ENCODE measurements at places on chromosomes 7 and 10.

DNA sequence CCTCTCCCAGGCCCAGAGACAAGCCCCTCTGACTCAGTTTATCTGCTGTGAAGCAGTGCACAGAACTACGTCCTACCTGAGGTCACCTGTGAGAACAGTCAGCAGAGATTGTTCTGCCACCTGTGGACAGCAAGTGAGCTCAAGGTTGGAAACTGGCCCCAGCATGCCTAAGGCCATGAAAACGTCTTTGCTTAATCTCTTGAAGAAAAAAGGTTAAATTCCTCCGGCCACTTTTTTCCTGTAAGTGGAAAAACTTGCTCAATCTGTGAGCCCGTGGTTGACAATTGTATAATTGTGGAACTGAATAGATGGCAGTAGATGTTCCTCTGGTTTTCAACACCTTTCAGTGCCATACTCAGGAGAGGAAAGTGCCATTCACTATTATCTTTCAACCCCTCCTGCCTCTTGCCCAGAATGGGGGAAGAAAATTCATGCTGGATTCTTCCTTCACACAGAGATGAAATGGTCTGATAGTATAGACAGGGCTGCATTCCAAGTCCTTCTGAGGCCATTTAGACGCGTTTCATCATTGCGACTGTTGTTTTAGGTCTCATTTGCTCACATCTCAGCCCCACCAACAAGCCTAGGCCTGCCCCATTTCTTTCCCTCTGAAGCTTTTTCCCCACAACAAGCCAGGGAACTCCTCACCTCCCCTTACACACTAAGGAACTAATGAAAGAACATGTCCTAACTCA lies 292.9 kb downstream of the FZD1 start:
- no peak for DNase-seq

DNA sequence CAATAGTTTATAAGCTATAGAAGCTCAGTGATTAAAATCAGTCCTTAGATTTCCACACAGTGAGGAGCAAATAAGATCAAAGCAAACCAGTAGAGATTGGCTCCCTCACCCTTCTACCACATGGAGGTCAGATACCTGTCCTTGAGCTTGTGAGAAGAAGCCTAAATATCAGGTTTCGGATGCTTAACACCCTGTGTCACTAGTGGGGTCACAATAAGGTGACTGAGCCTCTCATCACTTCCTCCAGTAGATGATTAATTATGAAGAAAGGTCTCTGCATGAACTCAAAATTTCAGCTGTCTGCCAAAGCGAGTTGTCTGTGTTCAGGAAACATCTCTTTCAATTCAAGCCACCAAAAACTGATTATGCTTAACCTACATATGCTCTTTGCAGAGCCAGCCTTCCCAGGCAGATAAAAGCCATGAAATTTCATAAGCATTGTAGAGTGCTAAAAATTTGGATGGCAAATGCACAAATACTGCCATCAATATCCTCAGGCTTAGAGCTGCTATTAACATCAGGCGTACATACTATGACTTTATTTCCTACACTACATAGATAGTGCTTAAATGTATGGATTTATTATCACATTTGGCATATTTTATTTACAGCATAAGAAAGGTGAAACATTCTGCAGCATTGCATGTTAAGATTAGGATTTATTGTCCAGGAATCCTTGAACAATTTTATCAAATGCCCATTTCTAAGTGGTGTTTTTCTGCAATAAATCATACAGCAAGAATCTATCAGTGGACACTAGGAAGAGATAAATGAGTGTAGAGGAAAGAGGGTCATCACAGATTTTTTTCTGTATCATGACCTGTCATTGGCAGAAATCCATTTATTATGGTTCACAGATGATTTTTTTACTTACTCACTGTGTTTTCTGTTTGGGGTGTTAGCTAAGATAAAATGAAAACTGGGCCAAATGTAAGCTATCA lies 285.1 kb upstream of the SP8 start:
- DNase-seq, result no peak

DNA sequence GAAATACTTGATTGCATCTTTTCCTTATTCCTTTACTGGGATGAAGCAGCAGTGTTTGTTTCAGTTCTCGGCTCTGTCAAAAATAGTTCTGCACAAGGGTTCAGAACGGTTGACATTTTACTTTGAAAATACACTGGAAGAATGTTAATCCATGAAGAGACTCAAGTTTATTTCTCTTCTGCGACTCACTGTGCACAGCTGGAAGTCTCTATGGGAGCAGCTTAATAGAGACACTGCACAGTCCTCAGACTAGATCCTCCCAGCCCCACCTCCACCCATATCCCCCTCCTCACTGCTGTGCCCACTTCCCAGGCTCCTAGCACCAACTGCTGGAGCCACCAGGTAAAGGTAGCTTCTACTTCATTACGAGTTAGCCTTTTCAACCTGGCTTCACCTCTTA lies 517.8 kb downstream of the GRID1 start:
- DNase-seq, result no peak

- DNase-seq, result no peak
Observed at GRCh38 chr7:138077809-138078208, 1.6 kb downstream of the AKR1D1 start.

DNA sequence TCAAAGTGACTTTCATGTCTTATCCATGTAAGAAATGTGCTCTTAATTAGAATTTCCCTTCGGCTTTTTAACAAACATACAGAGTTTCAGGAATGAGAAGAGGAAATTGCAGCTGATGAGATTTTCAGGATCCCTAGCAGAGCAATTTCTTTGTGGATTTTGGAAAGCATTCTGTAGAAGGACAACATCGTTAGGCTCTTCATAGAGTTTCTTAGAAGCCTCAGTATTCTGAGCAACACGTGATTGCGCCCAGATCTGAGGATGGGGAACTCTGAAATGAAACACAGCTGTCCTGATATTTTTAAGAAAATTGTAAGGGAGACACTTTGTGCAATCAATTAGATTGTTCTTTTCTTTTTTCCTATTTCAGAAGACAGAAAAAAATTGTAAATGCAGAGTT lies 85.8 kb downstream of the LHFPL3 start:
- DNase-seq, result no peak

DNA sequence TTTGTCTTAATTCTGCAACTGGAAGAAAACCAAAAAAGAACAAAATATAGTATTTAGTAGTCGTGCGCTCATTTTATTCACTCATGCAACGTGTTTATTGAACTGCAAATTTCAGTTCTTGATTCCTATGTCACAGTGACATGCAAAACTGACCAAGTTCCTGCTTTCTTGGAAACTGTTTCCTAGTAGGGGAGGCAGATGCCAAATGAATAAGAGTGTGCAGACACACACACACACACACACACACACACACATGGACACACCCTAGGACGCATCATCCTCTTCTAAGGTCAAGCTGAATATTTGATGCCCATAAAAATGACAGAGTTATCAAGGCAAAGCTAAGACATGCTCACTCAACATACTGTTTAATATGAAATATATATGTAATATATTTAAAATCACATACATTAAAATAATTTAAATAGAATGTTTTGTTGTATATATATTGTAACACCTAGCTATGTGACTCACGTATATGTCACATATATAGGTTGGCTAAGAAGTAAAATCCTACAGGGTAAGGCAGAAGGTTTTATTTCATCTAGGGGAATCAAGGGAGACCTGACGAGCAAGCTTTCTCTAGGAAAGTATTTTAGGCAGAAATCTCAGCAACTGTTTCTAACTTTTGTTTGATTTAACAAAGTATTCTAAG lies 79.6 kb downstream of the SVIL start:
- DNase-seq, result no peak

DNA sequence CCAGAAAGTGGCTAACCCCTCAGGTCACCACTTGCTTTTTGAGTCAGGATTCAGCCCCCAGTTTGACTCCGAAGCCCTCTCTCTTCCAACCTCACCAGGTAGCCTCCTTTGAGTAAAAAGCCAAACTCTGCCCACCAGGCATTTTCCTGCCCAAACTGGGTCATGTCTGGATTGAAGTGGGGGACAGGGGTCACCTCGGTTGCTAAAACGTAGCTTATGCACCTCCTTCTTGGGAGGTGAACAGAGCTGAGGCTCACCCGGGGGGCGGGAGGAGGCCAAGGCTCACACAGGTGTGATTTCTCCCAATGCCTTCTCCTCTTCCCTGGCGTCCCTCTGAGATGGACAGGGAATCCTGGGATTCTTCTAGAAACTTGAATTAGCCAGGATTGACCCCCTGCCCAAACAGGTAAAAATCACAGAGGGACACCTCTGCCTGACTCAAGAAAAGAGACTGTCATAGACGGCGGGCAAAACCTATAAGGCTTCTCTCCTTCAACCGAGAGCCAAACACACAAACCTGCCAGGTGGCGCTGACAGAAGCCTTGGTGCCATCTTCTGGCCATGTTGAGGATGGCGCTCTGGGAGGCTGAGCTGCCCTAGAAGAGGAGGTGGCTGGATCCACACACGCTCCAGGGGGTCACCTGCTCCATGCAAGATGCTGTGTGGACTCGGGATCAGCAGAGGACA lies 51.6 kb downstream of the PRLHR start:
- DNase-seq, result peak; percentile 64

DNA sequence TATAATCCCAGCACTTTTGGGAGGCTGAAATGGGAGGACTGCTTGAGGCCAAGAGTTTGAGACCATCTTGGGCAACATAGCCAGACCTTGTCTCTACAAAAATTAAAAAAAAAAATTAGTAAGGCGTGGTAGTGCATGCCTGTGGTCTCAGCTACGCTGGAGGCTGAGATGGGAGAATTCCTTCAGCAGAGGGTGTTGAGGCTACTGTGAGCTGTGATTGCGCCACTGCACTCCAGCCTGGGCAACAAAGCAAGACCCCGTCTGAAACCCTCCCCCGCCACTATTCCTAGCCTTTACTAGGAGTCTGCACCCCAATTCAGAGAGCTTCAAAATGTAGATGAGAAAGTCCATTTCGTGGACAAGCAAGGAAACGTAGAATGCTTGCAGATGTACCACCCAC lies 95.2 kb downstream of the PRPF18 start:
- DNase-seq, result no peak

- DNase-seq, result no peak
Observed at GRCh38 chr7:85600395-85600794, 413.5 kb upstream of the SEMA3D start.

DNA sequence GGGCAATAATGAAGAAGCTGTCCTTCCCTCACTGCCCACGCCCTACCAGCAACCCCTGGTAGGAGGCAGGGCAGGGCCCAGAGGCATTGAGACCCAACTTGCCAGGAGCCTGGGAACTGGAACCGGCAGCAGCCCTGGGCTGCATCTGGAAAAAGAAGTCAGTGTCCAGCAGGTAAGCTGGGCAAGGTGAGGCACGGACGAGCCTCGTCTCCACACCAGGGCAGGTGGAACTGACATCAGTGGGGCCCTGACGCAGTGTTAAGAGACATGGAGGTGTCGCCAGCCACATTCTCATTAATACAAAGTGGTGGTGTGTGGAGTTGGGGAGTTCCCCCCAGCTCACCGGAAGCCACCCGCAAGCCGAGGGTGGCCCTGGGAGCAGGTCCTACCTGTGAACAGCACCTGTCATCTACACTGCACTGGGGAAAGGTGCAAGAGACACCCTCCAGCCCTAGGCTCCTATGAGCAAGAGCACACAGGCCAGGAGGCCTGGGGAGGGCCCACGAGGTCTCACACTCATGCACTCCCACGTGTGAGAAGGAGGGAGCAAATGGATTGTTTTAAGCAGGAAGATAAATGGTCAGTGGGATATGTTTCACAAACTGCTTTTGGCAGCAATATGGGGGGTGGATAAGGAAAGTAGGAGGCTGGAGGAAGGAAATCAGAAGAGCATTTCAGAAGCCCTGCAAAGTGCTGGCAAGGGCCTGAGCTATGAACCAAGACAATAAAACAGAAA lies 53.6 kb downstream of the COBL start:
- no peak for DNase-seq

GRCh38 chr10:74194545-74194944 lies 43.5 kb downstream of the ADK start:
- no peak for DNase-seq

- no peak for DNase-seq
Observed at GRCh38 chr10:129580901-129581300, 113.9 kb downstream of the MGMT start.
